ENCODE measurements at places on chromosomes 7 and 10.
A peak's percentile ranks its signal among the peaks of the same experiment; 100 is the strongest.

DNA sequence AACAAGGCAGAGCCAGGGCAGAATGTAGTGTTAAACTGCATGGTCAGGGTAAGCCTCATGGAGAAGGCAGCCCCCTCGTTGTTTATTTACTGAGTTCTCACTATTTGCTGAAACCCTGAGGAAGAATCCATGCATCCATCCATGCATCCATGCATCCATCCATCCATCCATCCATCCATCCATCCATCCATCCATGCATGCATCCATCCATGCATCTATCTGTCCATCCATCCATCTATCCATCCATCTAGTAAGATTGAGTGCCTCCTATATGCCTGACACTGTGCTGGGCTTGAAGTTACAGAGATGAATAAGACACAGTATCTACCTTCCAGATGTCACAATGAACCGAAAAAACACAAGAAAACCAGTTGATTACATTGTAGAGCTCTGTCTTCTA lies 201.4 kb upstream of the AGK start:
- DNase-seq: no peak

- DNase-seq: peak; percentile 10
Measured at GRCh38 chr7:66140924-66141323, 26.3 kb downstream of the CRCP start.

GRCh38 chr7:20030915-20031362 lies 186.2 kb downstream of the MACC1 start:
- no peak for DNase-seq

GRCh38 chr7:33854801-33855350 lies 50.5 kb upstream of the BMPER start:
- DNase-seq: no peak

GRCh38 chr10:69656742-69657269 lies 26.8 kb downstream of the FAM241B start:
- DNase-seq: no peak

DNA sequence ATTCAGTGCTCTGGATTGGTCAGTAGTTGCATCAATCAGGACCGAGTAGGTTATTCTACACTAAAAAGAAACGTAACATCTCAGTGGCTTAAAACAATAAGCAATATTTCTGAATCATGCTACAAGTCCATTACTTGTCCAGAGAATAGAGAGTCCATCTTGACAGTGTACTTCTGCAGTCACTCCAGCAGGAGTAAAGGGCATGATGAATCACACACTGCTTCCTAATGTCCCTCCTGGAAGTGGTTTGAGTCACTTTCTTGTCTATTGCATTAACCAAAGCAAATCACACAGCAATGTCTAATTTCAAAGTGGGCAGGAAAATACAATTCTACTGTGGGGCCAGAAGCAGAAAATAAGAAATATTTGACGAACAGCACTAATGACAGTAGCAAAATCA lies 124.8 kb downstream of the TSPAN12 start:
- no peak for DNase-seq

GRCh38 chr7:156582591-156583123 lies 57.9 kb upstream of the RNF32 start:
- DNase-seq: no peak

DNA sequence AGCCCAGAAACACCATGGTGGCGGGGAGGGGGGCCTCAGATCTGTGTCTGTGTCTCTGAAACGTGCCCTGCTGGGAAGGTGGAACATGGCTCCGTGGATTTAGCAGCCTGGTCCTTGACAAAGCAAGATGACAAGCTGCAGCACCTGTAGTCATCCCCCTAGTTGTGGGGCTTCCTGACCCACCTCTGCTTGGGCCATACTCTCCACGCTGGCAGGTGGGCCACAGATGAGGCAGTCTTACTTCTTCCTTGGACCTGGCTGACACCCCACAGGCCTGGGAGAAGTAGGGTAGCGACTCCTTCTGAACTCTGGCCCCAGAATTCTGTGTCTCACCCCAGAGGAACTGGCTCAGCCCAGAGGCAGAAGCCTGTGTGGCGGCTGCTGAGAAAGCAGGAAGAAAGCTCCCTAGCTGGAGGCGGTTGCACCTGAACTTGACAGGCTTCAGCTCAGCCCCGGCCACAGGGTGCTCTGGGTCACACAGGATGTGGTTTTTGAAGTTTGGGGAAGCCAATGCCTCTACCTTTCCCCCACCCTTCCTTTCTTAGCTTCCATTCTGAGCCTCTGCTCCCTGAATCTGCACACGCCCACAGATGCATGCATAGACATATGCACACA lies 113.9 kb downstream of the ABLIM1 start:
- DNase-seq: no peak

- DNase-seq: no peak
Measured at GRCh38 chr7:46155367-46155766, 234.3 kb upstream of the IGFBP3 start.

DNA sequence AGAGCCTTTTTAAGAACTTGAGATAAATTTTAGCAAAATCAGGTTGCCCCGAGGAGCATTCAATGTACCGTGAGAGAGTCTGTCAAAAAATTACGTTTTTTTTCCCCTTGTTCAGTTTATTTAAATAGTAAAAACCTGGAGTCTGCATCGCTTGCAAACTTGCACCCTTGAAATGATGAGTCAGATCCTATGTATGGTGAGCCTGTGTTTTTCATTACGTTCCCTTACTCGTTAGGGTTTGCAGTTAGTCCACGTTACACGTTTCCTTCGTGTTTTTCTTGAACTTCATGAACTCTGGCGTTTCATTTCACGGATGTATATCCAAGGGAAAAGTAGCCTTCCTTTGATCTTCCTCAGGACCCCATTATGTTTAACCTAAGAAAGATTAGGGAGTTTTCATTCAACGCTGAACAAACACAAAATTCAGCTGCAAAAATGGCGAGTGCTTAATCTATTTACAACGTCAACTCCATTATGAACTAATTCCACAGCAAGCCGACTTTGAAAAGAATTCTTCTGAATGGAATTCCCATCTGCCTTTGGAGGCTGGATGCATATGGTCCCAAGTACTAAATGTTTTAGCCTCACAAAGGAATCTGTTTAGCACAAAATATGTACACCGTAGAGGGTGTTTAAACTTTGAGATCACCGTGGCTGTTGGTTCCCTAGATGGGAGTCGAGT lies 182.4 kb downstream of the MYOF start:
- no peak for DNase-seq

DNA sequence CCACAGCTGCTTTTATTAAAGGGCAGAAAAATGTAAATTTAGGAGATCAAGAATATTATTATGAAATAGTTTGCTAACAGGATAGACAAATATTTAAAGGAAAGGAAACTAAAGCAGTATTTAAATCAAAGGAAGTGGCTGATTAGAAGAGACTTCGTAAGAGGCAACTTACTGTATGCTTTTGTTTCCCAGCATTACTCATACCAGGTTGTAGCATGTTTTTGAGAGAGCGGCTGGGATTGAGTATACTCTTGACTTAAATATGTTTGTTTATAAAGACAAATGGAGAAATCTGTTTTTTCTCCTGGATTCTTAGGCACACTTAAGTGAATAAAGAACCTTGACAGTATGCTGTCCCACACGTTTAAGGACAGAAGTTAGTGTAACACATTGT lies 293.7 kb downstream of the ZNF248 start:
- no peak for DNase-seq

DNA sequence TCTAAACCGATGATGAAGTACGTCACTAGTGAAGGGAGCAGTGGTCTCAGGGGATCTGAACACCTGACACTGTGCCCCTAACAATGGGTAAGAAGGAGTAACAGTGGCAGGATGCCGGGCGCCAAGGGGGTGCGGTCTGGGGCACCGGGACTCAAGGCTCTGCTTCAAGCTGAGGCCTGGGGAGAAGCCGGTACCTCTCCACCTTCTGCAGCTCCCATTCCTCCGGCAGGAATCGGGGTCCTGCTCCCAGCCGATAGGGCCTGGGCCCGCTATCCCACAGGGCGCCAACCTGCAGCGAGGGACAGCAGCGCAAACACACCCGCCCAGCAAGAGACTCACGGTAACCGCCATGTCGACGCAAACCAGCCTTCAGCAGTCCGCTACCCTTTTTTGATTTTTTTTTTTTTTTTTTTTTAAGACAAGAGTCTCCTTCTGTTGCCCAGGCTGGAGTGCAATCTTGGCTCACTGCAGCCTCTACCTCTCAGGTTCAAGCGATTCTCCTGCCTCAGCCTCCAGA lies 8.8 kb upstream of the CHST12 start:
- DNase-seq: no peak

- peak; percentile 53 for DNase-seq
Measured at GRCh38 chr10:3783682-3784432, 1.2 kb downstream of the KLF6 start.

DNA sequence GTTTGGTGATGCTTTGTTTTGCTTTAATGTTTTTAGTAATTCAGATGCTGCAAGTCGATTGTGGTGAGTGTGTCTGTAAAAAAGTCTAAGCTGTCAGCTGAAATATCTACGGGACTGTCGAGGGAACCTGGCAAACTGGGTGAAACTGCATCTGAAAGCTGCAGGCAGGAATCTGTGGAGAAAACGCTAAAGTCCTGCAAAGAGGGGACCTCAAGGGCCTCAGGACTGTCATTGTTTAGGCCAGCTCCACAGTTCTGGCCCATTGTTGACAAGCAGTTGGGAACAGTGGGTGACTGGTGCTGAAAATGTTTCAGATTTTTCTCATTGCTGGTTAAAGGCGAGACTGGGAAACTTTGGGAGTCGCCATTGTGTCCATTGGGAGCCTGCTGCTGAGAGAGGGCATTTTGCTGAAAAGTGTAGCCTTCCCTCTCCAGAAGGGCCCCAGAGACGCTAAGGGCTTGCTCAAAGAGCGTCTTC lies 1.8 kb downstream of the HOXA2 start:
- DNase-seq: no peak

DNA sequence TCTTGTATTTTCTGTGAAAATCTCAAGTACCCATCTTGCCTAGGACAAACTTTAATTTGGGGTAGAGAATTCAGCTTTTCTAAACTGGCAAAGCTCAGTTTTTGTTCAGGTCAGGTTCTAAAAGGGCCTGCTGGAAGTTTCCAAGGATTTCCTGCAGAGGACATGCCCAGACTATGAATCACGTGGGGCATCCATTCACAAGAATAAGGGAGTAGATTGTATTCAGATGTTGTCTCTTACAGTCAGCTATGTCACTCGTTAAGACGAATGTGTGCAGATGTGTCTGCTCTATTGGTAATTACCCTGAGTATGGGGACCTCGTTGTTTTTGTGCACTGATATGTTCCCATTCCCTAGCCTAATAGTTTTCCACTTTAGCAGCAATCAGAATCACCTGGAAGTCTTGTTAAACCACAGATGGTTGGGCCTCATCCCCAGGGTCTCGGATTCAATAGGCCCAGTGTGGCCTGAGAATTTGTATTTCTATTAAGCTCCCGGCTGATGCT lies 81.0 kb upstream of the ITPRID1 start:
- peak; percentile 5 for DNase-seq

DNA sequence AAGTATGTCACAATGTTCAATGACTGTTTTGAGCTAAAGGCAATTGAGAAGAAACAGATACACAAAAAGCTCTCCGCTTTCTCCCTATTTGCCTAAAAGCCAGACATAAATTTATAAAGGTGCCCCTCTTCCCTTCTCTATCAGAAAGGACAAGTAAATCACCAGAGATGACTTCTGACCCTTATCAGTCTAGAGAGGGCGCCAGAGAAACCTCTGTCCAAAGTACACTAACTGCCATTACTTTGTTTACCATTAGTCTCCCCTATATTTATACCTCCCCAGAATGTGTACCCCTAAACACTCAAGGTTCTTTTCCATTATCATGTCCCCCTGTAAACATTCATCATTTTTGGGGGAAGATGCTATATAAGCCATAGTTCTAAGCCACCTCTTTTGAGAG lies 49.3 kb downstream of the TPK1 start:
- DNase-seq: no peak

GRCh38 chr10:122311716-122312115 lies 40.6 kb downstream of the BTBD16 start:
- no peak for DNase-seq

DNA sequence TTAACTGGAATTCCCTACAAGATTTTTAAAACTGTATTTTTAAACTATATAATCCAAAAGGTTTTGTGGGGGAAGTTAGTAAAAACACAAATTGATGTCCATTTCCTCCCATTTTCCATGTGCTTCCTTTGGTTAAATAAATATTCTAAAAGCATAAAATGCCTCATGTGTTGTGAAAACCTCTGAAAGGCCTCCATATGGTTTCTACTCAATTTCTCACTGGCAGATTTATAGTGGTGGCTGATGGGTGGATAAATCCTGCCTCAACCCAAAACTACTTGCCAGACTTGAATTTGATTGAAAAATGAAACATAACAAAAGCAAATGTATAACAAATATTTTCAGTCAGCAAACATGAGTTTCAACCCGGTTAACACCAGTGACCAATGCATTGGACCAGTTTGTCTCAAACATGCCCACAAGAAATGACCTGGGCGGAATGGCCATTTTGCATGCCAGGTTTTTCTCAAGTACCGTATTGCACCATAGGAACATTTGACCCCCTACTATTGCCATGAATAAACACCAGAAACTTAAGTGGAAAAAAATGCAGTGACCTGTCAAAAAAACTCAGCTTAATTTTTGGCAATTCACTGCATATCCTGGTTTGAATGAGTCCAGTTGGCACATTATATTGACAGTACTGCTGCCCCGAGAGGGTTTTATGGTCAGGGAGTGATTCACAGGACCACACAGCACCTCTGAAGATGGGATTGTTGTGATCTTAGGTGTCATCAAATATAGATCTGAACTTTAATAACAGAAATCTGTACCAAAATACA lies 454.6 kb upstream of the ANKRD30A start:
- DNase-seq: no peak

- no peak for DNase-seq
Measured at GRCh38 chr10:62540389-62540788, 166.2 kb downstream of the ZNF365 start.

DNA sequence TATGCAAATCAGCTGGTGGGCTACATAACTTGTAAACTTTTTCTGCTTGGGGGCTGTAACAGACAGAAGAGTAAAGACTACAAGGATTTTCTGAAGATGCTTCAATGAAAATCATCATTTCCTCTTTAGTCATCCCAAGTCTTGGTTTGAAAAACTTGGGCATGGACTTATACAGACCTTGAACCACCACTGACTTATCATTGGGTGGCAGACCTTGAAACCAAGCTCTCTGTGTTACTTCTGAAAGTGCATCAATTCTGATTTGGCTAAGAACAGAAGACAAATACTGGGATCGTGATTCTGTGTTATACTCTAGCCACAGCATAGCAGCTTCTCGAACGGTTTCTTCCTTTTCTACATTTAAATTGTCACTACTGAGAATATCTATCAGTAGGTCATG lies 21.3 kb downstream of the KBTBD2 start:
- no peak for DNase-seq

- DNase-seq: no peak
Measured at GRCh38 chr7:96118449-96119001, 203.4 kb downstream of the SLC25A13 start.

GRCh38 chr7:96663457-96663856 lies 46.2 kb downstream of the SEM1 start:
- no peak for DNase-seq

Measured in NCI-H1105 treated with DMSO at 0.1 percent for 48 hours (cell line).